ENCODE measurements at places on chromosomes 6 and 20.

GRCh38 chr6:159017757-159018559 lies 18.0 kb upstream of the RSPH3 start:
- DNase-seq, result no peak

- DNase-seq, result no peak
Observed at GRCh38 chr6:56760842-56761241, 118.2 kb upstream of the DST start.

- no peak for DNase-seq
Observed at GRCh38 chr6:98633886-98634285, 200.5 kb upstream of the POU3F2 start.

DNA sequence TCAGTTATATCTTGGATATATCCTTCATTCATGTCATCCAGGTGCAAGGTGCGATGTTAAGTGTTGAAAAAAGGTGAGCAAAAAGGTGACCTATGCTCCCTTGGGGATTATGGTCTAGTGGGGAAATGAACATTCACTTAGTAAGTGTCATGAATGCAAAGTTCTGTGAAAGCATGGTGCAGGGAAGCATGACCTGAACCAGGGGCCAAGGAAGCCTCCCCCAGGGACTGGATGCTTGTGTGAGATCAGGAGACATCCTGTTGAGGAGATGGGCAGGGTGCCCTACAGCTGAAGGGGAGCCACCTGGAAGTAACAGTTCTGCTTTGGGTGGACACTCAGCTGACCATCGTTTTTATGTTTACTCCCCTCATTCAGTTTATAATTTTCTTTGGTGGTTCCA lies 179.5 kb downstream of the SYNDIG1 start:
- DNase-seq, result no peak

DNA sequence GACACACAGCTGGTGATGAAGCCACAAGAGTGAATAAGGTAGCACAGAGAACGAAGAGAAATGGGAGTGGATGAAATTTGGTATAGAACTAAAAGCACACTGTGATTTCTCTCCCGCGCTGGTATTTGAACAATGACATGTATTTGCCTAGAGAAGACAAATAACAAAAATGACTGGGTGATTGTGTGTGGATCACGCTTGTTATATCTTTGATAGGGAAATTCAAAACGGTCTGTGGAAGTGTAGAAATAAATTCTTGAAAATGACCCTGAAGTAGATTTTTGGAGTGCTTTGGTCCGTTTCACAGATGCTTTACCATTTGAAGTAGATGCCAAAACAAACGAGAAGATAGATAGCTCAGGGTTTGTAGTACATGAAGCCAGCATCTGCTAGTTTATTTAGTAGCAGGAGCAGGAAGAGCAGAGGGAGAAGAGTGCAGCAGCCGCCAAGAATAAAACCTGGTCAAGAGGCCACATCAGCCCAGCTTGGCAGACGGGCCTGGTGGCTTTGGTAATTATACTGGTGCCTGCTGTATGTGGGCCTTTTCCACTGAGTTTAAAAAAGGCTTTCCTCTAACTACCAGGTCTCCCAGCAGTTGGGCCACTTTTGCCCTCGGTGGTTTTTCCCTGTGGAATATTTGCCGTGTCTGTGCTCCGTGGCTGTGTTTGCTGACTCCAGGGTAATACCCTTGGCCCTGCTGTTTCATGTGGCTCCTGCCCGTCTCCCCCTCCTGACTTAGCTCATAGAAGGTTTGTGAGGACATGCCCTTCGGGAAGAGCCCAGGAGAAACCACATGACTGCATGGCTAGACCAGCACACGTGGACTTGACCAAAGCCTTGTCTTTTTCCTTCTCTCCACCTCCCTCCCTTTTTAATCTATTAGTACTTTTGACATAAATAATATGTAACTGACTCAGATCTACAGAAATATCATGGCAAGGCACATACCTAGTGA lies 294.0 kb downstream of the SOX4 start:
- no peak for DNase-seq

DNA sequence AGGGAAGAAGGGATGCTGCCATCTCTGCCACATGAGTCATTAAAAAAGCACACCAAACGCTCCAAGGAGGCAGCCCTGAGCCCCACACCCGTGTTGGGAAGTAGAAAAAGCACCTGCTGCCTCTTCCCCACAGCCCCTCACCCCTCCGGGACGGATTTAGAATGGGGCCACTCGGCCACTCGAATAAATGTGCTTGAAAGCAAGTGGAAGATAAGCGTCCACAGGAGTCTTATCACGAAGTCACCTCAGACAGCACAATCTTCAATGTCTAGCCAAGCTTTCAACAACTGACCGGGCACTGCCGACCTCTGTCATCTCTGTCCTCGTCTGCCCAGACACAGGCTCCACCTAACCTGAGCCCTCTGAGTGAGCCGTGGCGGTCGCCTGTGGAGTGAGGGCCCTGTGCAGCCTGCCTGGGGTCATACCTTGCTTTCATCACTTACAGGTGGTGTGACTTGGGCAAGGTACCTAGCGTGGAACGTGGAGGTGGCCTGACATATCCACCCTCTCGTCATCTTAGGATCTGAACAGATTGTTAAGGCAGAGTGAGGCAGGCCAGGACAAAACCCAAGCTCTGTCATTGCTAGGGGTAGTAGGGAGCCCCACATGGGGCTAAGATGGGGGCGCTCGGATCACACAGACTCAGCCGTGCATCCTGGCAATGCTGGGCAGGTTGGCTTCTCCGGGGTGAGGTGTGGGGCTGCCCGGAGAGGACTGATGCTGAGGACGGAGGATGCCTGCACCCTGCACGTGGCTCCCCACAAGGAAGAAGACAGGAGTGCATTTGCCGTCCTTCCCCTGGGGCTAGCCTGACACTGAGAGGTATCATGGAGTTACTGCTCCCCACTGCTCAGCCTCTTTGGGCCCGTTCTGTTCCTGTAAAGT lies 34.8 kb downstream of the PSMG4 start:
- DNase-seq, result no peak

GRCh38 chr20:10300582-10301446 lies 82.2 kb downstream of the SNAP25 start:
- no peak for DNase-seq

- DNase-seq, result no peak
Observed at GRCh38 chr20:48819821-48820648, 7.8 kb downstream of the PREX1 start.

- no peak for DNase-seq
Observed at GRCh38 chr6:142355520-142356174, 53.8 kb downstream of the ADGRG6 start.

DNA sequence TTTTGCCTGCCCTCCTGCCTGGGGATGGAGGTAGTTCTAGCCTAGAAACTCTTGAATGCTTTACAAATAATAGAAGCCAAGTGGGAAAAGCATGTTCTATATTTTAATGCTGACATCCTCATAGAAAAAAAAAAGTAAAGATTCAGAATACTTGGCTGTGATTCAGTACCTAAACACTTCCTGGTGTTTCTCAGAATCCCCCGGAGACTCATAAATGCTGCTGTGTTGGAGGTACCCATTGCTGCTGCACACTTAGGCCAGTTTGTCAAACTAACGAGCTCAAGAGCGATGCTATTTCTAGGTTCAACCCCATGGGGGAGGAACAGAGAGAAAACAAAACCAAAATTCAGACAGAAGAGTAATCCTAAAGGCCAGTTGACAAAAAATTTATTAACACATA lies 38.8 kb upstream of the ZFP64 start:
- DNase-seq, result no peak

GRCh38 chr6:158061361-158061708 lies 79.7 kb downstream of the SYNJ2 start:
- DNase-seq, result no peak

DNA sequence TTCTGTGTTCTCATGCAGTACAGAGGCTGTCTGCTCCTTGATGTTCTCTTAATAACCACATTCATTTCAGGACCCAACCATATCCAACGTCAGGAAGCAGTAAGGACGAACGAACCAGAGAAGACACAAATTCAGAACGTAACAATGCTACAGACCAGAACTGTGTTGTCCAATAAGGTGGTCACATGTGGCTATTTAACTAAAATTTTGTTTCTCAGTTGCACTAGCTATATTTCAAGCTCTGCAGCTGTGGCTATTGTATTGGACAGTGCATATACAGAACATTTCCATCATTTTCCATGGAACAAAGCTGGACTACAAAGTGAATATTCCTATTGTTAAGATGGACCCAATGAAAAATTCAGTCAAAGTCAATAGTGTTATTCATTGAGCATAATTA lies 27.0 kb downstream of the MAP7 start:
- DNase-seq, result no peak

DNA sequence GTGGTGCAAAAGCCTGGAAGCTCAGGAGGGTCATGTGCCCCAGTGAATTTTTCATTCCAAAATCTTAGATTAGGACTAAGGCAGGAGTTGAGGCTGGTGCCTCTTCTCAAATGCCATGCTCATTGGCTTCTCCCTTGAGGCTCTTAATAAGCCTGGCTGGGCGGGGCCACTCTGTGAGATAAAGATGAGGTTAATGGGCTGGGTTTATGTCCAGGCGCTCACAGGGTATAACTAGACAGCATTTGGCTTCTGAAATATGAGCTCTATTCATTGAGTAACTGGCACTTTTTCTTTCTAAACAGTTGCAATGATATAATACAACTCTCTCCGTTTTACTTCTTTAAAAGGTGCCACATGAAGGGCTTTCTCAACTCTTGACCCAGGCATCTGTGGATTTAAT lies 156.3 kb downstream of the SCML4 start:
- no peak for DNase-seq

GRCh38 chr6:91167846-91168245 lies 581.0 kb upstream of the MAP3K7 start:
- DNase-seq, result peak; percentile 50

DNA sequence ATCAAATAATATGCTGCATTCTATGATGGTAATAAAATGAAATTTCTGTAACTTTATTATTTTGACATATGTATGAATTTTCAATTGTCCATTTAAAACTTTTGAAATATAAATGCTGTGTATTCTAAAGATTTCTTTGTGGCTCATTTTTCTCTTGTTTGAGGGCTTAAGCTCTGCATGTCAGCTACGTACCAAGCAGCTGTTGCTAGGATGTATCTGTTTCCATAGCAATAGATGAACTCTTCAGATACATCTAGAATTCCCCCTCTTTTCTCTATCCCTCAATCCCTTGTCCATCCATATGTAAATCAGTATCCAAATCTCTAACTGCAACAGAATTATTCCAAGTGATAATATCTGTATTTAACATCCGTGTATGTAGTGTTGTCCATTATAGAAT lies 76.5 kb upstream of the OPRM1 start:
- no peak for DNase-seq

GRCh38 chr6:72955666-72956065 lies 269.6 kb downstream of the KHDC1L start:
- DNase-seq, result no peak

- no peak for DNase-seq
Observed at GRCh38 chr6:119256978-119257462, 92.5 kb downstream of the MAN1A1 start.

DNA sequence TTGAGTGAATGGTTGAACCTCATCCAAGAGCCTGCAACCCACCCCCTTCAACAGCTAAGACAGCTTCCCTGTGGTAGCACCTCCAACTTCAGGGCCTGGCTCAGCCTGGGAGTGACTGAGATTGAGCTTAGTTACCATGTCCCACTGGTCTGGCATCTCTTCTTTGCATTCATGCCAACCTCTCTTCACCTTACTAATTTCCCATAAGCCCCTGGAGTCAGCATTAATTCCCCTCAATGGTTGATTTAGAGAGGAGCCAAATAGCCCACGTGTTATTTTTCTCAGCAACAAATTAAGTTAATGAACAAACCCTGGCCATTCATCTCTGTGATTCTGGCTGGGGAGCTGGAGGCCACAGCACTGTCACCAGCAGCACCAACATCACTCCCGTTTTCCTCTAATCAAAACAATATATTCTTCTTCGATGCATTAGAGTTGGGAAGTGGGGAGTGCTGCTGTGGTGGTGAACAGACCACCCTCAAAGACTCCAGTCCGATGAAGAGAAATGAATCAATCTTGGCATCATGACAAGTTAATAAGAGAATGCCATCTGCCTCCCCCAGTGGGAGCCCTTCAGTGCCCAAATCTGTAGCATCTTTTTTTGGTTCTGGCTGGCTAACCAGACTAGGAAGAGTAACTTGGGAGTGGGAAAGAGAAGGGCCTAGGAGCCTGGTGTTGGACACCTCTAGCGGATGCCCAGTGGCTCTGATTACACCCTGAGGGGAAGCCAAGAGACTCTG lies 316.9 kb upstream of the RNF24 start:
- DNase-seq, result no peak

- DNase-seq, result no peak
Observed at GRCh38 chr6:91149246-91149955, 562.5 kb upstream of the MAP3K7 start.

- no peak for DNase-seq
Observed at GRCh38 chr6:168658059-168658458, 217.1 kb downstream of the SMOC2 start.

GRCh38 chr6:95784869-95785268 lies 207.5 kb downstream of the MANEA start:
- no peak for DNase-seq

DNA sequence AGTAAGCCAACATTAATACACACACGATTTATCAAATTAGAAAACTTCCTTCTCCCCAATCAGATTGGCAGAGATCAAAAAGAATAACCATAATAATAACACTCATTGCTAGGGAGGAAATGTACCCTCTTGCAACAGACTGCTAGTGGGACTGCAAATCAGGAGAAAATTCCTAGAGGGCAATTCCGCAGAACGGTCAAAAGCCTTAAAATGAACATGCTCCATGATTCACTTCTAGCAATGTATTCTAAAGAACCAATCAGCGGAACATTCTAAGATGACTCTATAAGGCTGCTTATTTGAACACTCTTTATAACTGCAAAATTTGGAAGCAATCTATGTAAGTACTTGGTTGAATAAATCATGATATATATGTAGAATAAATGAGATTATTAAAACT lies 8.5 kb upstream of the DACT2 start:
- DNase-seq, result no peak

DNA sequence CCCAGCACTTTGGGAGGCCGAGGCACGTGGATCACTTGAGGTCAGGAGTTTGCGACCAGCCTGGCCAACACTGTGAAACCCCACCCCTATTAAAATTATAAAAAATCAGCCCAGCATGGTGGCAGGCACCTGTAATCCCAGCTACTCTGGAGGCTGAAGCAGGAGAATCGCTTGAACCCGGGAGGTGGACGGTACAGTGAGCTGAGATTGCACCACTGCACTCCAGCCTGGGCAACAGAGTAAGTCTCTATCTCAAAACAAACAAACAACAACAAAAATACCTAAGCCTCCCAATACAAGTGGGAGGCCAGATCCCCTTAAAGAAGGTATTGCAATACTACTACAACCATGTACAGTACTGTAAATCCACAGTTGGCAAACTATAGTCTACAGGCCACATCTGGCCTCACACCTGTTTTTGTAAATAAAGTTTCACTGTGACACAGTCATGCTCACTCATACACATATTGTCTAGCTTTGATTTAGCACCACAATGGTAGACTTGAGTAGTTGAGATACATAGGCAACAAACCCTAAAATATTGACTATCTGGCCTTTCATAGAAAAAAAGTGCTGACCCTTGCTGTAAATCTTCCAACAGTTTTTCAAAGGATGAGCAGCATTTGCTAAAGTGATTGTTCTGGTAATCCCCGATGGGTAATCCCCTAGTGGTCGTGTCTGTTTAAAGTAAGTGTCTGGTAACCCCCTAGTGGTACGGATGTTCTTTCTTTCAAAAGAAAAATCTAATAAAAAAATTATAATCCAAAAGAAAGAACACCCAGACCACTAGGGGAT lies 202.0 kb downstream of the RNGTT start:
- DNase-seq, result no peak
